Sciatic nerve (tissue), 2 donors: ENCODE measurements at places on chromosomes 6 and 20.

- no peak for DNase-seq
Observed at GRCh38 chr20:53750827-53751619, 157.4 kb upstream of the ZNF217 start.

- DNase-seq: no peak
Observed at GRCh38 chr6:120584111-120584760, 750.0 kb downstream of the TBC1D32 start.

DNA sequence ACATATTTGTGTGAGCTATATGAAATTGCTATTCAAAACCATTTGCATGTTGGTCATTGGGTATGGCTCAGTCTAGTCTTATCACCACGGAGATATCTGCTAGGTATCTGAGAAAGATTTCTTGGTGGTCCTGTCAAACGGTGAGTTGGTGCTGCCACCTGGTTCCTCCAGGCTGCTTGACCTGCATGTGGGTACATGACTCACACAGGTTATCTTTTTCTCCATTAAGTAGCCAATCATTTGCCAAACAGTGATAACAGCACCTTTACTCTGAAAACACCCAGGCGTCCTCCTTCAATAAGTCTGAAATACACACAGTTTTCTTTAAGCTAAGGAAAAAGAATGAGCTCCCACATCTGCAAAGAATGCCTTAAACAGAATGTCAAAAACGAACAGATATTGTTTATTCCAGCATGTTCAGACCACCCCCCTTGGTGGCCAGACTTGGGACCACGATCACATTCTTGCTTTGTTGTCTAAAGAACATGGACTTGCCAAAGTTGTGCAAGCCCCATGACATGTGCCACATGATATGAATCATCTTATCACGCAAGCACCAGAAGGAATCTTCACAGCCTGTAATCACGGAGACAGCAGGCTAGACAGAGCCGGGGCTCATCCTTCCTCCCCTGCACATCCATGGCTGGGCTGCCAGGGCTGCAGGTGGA, 200.7 kb upstream of the THBS2 start:
- no peak for DNase-seq

- DNase-seq: no peak
Observed at GRCh38 chr6:118959903-118960302, 24.9 kb upstream of the MCM9 start.

DNA sequence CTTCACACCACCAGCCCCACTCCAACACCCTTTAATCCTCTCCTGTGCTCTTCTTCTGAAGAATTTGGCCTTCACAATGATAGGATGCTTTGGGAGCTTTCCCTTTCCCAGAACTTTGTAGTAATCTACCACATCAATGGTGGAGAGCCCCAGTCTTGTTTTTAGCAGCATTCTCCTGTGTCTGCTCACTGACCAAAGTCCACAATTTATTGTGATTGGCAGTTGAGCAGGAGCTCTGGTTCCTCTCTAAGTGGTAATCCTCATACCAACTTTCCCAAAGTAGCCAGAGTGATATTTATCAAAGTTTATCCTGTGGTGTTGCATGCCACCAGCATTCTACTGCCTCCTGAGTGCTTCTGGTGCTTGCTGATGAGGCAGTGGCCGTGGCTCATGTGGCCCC, 29.0 kb upstream of the OPN5 start:
- no peak for DNase-seq

GRCh38 chr6:165106261-165106660, 203.1 kb downstream of the C6orf118 start:
- DNase-seq: no peak

DNA sequence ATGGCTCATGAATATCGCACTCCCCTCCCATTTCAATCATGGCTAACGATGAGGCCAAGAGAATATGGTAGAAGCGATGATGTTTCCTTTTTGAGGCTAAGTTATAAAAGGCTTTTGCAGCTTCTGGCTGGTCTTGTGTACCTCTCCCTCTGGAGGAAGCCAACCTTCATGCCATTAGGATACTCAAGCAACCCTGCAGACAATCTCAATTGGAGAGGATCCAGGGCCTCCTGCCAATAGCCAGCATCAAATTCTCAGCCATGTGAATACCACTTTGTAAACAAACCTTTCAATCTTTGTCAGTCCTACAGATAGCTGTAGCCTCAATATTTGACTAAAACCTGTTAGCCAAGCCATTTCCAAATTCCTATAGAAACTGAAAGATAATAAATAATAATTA, 738.4 kb downstream of the KIF16B start:
- no peak for DNase-seq

DNA sequence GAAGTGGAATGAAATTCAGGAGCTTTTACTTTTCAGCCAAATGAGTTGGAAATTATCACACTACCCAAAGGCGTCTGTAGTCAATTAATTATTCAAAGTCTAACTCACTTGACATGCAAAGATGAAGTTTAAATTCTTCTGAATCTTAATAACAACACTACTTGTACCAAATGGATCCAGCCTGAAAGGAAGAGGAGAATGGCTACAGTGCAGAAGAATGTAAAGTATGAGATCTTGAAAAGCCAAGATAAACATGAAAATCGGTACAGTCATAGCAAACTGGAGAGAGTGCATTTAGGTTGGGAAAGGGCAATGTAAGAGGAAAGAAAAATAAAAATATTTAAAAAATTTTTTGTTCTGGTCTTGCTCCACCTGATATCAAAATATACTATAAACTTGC, 195.5 kb downstream of the SIM1 start:
- DNase-seq: no peak

DNA sequence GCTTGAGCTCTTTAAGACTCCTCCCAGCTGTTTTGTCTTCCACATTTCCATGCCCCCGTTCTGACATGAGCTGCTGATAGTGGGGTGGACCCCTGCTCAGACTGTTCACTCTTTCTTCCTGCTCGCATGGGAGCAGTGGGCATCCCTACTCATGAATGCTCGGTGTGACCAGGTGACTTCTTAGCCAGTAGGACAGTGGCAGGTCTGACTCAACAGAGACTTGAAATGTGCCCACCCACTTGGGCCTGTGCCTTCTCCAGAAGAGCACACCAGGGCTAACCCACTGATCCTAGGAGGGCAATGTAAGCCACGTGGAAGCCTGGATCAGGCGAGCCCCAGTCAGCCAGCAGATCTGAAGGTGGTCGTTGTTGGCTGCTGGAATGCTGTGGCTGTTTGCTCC, 582.0 kb downstream of the QKI start:
- no peak for DNase-seq

- no peak for DNase-seq
Observed at GRCh38 chr20:39910536-39910935, 778.5 kb downstream of the MAFB start.

GRCh38 chr20:4550740-4551139, 171.0 kb upstream of the PRND start:
- DNase-seq: no peak

DNA sequence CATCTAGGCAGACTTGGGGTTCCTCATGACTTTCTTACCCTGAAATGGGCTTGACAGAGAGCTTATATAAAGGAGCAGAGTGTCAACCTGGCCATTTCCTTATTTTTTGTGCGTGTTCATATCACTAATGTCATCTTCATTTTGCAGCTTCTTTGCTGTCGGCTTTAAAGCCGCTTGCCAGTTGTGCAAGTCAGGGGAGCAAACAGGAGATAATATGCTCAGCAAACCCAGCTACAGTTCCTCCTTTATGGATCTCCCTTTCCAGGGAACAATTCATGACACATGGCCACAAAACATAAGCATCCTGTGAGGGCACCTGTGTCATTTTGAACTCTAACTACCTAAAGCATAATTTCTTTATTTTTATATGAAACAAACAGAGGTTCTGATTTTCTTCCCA, 6.5 kb upstream of the TUBB2B start:
- no peak for DNase-seq

DNA sequence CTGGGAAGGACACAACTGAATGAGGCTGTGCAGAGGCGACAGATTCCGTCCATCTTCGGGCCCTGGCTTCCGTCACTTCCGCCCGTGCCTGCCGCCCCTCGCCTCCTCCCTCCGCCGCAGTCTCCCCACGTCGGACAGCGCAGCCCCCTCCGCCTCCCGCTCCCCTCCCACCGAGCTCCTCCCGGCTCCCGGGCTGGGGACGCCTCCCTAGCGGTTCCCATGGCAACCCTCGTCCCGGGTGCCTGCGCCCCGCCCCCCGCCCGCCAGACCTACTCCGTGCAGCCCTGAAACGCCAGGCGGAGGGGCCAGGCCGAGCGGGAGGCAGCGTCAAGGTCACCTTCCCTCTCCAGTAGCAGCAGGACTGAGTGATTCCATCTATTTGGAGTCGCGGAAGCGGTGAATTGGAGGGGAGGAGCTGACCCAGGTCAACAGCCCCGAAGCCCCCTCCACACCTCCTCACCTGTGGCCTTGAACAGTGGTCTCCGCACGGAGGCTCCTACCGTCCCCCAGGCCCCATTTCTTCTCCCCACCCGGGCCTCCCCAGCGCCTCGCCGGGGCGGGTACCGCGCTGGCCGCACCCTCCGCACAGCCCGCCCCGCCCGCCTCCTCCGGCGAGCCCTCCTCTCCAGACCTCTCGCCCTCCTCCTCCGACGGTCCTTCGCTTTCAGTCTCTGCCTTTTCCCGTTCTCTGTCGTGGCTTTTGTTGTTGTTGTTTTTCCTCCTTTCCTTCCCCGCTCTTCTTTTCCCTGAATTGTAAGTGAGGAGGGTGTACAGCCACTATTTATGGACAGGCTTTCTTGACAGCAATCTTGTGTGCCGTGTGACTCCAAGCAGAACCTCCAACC, 951 bp downstream of the NRSN2 start:
- peak; percentile 95 for DNase-seq

DNA sequence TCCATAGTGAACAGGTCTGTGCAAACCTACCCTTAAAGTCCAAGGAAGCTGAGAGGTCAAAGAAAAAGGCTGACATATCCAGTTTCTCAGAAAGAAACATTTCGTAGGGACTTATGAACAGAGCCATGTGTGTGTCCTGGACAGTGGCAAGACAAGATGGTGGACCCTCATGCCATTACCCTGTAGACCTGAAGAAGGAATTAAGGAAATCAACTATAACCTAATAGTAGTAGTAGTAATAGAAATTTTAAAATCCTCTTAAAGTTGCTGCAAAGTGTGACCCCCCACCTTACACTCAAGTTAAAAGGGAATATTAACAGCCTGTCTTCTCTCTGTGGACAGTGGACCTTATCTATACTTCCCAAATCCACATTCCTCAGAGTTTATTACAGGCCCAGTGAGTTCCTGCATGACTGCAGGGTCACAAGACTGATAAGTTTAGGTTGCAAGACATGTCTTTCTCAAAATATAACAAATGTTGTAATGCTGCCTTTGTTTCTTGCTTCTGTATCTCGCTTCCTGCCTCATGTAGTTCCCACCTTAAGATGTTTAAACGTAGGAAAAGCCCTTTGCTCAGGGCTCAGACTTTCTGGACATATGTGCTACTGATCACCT, 10.6 kb downstream of the IL22RA2 start:
- DNase-seq: no peak

GRCh38 chr6:109322825-109323224, 59.4 kb downstream of the CD164 start:
- no peak for DNase-seq

GRCh38 chr6:73487473-73487872, 25.9 kb downstream of the MTO1 start:
- DNase-seq: no peak

DNA sequence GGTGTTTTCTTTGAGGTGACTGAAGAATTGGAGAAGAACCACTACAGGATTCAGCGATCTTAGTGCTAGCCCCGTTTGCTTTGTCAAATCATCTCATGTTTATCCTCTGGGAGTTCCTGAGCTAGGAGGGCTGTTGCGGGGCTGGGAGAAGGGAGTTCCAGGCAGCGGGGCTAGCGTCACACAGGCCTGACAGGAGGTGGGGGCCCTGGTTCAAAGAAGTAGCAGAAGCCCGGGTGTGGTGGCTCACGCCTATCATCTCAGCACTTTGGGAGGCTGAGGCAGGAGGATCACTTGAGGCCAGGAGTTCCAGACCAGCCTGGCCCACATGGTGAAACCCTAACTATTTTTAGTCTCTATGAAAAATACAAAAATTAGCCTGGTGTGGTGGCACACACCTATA, 33.2 kb upstream of the SULF2 start:
- DNase-seq: no peak

DNA sequence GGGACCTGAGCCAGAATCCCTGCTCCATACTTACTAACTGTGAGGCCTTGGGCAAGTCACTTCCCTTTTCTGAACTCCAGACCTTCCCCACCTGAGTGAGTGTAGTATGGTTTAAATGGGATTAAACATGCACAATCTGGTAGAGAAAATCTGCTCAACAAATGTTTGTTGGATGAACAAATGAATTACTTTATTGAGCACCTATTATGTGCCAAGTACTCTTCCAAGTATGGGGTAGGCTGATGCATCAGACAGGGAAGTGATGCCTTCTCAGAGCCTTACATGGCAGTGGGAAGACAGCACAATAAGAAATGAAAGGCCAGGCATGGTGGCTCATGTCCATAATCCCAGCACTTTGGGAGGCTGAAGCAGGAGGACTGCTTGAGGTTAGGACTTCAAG, 15.0 kb upstream of the LBP start:
- DNase-seq: no peak
